ENCODE measurements at places on chromosomes 12 and 14.

DNA sequence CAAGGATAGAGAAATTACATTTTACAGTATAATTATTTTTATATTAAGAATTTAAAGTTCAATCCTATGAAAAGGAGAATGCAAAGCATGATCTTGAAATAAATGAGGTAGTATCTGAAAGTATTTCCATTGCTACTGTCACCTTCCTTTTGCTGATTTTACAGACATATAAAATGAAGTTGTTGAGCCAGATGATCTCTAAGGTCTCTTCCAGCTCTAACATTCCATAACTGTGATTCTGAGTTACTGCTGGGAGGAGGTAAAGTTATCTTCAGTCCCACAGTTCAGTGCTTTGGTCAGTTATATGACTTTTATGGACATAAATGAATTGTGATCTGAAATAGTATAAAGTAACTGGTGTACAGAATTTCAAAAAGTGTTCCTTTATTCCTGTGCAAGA lies 52.8 kb downstream of the SLC38A6 start:
- DNase-seq = no peak

DNA sequence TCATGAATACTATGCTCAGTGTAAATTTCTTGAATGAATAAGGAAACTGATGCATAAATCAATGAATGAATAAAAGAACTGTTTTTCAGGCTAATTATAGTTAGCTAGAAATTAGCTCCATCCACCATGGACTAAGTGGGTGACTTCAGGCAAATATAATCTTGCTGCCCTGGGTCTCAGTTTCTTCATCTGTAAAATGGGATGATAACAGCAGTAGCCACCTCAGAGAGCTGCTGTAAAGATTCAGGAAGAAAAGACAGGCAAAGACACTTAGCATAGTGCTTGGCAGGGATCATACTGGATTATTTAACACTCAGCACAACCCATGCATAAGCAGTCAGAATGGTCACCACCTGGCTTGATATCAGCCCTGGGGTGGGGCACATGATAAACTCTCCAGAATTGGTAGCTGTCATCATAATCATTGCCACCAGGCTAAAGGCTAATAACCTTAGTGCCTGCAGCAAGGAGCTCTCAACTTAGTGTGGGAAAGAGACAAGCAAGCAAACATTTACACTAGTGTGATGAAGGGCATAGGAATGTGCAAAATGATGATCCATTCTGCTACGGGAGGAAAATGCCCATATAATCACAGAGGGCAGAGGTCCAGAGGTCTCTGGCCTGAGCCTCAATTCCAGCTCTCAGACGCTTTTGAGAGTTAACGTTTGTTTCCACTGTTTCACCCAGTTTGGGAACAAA lies 234.7 kb upstream of the TBX3 start:
- DNase-seq = no peak

DNA sequence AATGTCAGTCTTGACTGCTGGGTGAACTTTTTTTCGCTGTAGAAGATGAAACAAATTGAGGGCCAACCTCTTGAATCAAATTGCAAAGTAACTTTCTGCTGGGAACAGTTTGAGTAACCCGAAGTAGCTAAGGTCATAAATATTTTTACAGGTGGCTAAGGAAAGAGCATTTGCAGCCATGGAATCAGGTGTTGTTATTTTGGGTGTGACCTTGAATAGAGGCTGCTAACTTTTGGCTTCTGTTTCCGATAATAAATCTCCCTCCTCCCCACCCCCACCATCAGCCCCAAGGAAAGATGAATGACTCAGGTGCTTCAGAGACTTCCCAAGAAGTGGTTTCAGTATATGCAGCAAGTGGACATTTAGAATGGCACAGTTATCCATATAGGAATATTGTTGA lies 571.7 kb downstream of the DIO2 start:
- no peak for DNase-seq

DNA sequence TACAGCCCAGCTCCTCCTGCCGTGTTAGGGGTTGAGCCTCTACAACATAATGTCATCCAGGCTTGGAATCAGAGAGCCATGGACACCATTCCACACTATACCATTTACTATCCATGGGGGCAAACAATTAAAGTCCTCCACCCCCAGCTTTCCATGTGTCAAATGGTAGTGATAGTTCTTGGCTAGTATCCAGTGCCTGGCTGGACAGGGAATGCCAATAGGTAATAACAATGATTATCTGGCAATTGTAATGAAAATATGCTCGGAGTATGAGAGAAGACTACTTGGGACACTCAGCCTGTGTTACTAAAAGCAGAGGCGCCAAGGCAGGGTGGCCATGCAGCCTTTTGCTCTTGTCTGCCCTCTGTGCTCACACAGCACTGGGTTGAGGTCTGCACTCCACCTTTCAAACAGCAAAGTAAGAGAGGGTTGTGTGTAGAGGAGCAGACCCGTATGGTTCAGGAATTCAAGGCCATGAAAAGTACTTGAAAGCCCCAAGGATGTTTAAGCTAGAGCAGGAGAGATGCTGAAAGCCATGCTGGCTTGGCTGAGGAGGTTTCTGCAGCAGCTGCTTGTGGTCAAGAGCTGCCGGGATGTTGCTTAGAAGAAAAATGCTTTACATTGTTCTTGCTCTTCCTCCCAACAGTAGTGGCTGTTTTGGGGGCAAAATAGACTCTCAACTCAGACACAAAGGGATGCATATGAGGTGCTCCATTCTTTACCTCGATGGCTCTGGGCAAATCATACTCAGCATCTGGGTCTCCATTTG lies 10.6 kb downstream of the SERPINA3 start:
- DNase-seq = no peak

DNA sequence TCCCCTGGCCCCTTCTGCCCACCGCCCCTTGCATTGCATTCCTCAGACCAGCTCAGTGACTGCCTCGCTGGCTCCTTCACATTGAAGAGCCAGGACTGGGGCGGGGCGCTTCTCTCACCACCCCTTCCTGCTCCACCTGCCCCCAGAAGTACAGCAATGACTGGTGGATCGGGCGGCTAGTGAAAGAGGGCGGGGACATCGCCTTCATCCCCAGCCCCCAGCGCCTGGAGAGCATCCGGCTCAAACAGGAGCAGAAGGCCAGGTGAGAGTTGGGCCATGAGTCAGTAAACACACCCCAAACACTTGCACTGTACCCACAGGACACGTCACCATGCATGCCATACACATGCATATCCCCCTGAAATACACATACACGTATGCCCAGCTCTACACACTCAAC lies 5.8 kb downstream of the CACNB3 start:
- no peak for DNase-seq

DNA sequence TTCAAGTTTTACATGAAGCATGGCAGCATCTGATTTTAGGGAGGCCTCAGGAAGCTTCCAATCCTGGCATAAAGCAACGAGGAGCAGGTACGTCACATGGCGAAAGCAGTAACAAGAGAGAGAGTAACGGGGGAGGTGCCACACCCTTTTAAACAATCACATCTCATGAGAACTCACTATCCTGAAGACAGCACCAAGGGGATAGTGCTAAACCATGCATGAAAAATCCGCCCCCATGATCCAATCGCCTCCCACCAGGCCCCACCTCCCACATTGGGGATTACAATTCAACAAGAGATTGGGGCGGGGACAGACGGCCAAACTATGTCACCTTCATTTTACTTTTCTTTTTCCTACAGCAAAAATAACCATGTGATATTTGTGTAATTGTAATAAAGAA lies 7.2 kb upstream of the MAP3K9 start:
- DNase-seq = no peak

DNA sequence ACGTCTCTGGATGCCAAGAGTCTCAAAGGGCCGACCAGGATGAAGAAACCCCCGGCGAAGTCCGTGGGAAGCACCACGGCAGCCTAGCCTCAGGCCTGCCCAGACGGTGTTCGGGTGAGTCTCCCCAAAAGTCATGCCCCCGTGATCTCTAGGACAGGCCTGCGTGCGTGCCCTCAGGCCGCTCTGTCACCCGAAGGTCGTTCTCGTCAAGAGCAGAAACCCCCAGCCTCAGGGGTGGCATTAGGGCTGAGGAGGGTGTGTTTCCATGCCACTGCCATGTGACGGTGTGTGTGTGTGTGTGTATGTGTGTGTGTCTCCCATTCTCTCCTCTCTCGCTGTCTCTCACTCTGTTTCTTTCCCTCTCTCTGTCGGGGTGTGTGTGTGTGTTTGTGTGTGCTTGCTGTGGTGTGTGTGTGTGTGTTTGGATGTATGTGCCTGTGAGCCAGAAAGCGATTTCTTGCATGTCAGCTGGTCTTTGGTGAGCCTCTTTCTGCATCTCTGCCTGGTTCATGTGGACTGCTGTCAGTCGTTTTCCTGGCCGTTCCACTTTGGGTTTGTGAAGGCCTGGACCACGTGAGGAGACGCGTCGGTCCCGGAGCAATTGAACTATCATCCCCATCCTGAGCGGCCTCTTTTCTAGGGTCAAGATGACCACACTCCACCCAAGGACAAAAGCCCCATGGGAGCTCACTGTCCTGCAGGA lies 772.5 kb upstream of the ALG10B start:
- no peak for DNase-seq

DNA sequence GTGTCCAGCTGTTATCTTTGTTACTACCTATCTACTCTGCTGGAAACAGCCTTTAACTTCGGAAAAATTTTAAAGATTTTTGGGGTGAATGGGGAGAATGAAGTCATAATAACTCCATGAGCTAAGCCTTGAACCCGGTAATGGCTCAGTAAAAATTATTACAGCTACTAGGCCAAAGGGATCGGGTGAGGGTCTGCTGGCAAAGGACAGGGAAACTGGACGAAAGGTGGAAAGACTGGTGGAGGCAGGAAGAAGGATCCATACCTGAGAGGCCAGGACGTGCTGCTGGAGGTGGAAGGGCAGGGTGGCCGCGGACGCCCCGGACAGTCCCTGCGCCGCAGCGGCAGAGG lies 10.1 kb downstream of the TBX3 start:
- no peak for DNase-seq

GRCh38 chr12:92528097-92528496 lies 174.7 kb upstream of the PLEKHG7 start:
- DNase-seq = no peak

GRCh38 chr12:49219417-49220026 lies 30.6 kb upstream of the TUBA1A start:
- no peak for DNase-seq

Data from neural crest cell (in vitro differentiated cells).